ENCODE measurements at places on chromosomes 7 and 10. TPM values are rescaled to one million over a fixed set of nuclear protein-coding genes. Genes with fewer than 3 reads are reported as not detected.

ZNF853 gene
- polyA plus RNA-seq, result 13.3 TPM

NME8 gene
- 0.20 TPM for polyA plus RNA-seq

MCM10 gene
- polyA plus RNA-seq, result 11.5 TPM

ZFYVE27 gene
- polyA plus RNA-seq, result 40.2 TPM

ADRB1 gene
- polyA plus RNA-seq, result 0.08 TPM

GPNMB gene
- polyA plus RNA-seq, result 19.9 TPM

GHITM gene
- 163 TPM for polyA plus RNA-seq

PNLIP gene
- polyA plus RNA-seq, result not detected

C10orf95 gene
- 2.3 TPM for polyA plus RNA-seq

CTNNA3 gene
- 2.1 TPM for polyA plus RNA-seq

ANKRD61 gene
- 3.9 TPM for polyA plus RNA-seq

SEMA3D gene
- polyA plus RNA-seq, result 44.8 TPM

BMPER gene
- polyA plus RNA-seq, result 24.7 TPM

- DNase-seq, result no peak
Observed at GRCh38 chr7:25594122-25594521, 365.8 kb upstream of the NPVF start.

- DNase-seq, result no peak
Observed at GRCh38 chr7:143467724-143468123, 9.9 kb upstream of the TAS2R41 start.

GRCh38 chr7:113267885-113268284, 149.5 kb upstream of the SMIM30 start:
- DNase-seq, result no peak

DNA sequence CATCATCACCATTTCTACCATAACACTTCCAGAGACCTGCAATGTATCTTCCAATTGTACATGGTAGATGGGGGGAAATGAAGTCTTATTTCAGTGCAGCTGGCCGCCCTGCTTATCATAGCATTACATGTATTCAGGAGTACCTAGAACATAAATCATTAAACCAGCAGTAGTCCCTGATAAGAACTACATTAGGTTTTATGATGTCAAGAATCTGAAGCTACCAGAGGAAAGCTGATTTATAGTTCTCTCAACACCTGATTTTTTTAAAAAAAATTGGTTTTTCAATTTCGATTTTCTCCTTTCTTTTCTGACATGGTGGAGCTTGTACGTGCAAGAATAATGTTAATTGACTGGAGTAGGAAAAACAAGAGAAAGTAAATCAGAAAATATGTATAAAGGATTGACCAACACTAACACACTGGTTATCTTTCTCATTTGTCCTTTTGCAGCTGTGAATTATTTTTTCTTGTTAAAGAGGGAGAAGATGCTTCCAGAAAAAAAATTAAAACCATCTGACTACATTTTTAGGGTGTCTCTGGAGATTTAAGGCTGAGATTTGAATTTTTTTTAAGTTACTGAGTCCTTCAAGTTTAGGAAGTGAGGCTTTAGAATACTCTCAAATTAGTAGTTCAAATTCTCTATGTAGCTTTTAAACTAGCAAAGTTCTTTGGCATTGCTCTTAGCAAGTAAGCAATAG, 59.1 kb downstream of the CSTF2T start:
- DNase-seq, result no peak

DNA sequence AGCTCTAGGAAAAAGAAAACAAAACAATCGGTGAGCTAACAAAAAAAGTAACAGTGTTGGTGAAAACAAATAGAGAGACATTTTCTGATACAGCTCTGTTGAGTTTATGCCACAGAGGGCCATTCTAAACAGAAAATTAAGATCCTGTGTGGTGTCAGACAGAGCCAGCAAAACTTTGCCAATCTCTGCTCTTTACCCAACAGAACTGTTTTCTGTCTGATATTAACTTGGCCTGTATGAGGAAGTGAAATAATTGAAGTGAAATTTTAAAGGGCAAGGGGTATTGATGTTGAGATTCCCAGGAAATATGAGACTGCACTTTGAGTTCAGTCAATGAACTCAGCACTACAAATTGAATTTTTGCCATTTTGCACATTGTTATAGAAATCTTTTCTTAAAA, 101.0 kb downstream of the AOAH start:
- no peak for DNase-seq

DNA sequence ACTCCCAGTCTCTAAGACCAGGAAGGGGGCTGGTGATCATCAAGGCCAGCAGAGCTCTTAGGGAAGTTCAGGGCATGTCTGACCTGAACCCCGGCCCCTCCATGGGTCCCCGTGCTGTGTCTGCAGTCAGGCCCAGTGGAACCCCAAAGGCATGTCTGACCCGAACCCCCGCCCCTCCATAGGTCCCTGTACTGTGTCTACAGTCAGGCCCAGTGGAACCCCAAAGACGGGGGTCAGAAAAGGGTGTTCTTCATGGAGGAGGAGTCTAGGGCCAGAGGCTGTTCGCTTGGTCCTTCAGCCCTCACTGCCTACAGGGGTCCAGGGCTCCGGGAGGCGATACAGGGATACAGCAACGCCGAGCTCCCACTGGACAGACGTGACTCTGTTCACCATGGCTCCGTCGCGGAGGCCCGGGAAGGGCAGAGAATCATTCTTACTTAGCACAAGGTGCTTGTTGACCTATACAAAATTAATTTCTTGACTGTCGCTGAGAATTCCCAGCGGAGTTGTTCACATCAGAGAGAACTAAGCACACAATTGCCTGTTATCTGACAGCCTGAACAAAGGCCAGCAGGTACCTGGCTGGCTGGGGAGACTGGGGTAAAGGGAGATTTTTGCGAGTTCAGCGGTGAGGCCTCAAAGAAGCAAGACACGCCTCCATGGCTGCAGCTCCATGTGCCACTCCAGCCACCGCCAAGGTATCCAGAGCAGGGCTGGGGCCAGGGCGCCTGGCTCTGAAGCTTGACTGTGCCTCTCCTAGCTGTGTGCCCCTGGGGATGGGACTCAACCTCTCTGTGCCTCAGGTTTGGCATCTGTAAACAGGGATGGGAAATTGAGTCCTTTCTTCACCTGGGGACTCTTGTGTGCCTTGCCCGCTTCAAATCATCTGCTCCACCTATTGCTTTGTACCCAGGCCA, 26.8 kb downstream of the EN2 start:
- DNase-seq, result no peak

- DNase-seq, result no peak
Observed at GRCh38 chr10:11870461-11870780, 47.3 kb downstream of the PROSER2 start.

GRCh38 chr10:78351809-78352208, 318.1 kb downstream of the RPS24 start:
- DNase-seq, result no peak

DNA sequence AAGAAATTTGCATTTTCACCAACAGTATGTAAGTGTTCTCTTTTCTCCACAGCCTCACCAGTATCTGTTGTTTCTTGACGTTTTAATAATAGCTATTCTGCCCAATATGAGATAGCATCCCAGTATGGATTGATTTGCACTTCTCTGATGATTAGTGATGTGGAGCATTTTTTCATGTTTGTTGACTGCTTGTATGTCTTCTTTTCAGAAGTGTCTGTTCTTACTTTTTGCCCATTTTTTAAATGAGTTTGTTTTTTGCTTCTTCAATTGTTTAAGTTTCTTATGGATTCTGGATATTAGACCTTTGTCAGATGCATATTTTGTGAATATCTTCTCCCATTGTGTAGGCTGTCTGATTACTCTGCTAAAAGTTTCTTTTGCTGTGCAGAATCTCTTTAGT, 12.2 kb upstream of the TPK1 start:
- DNase-seq, result no peak

- no peak for DNase-seq
Observed at GRCh38 chr10:1228467-1228975, 172.3 kb downstream of the WDR37 start.

DNA sequence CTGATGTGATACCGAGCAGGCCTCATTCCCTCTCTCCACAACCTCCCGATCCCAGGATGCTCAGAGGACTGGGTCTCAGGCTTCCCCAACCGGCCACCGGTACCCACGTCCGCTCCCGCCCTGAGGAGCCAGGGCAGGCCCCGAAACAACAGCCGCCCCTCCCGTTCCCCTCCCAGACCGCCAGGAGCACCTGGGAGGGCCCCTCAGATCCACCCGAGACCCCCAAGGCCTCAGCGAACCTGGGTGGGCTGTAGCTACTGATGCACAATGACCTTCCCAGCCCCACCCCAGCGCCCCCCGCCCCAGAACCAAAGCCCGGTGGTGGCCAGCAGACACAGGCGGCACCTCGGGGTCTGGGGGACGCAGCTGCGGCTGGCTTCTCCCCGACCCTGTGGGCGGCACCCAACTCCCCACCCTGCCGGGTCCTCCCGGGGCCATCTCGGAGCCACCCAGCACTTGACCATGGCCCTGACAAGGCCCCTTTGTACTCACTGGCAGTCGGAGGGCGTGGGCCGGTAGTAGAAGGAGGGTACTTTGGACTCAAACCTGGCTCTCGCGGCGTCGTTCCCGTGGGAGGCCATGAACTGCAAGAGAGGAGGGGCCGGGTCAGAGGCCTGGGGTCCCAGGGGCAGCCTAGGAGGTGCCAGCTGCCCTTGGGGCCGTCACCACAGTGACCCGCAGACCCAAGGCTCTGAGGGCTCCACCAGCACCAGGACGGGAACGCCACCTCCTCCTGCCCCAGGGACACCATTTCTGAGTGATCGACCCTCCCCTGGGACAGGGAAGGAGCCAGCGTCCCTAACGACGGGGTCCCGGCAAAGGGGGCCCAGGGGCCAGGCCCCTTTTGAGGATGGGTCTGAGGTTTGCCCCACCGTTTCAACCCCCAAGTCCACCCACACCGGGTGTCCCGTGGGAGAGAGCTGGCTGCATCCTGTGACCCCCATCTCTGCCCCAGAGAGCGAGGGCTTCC, 28.1 kb downstream of the ADAP1 start:
- DNase-seq, result no peak

GRCh38 chr10:118544401-118544948, 51.0 kb downstream of the PRLHR start:
- no peak for DNase-seq

DNA sequence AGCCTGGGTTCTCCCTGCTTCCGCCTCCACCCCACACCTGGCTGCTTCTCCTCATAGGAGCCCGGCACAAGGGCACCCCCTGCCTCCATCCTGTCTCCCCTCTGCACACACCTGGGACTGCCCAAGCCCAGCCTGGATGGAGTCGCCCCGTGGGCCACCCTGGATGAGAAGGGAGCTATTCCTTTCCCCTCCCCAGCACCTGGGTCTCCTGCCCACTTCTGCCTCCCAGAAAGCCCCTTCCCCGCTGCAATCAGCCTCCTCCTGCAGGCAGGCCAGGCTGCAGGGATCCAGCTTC, 45.2 kb downstream of the ELFN1 start:
- no peak for DNase-seq

DNA sequence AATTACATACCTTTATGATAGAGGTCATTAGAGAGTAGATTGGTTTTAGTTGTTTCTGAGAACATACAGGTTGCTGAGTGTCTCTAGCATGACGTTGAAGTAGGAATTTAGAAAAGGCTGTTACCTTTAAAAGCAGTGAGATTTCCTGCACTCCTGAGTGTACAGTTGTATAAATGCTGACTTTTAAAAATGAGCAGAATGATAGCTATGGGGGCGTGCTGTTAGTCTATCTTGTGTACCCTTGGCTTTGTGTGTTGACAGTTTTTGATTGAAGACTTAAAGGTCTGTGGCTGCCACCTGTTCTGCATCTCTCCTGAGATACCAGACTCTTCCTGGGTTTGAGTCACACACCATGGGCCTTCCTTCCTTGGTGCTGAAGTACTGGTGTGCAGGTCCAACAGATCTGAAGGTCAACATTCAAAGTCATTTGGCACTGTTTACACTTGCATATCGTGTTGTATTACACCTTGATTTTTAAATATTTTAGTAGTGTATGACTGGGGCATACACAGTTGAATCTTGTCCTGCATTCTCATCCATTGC, 23.8 kb downstream of the DNAJB6 start:
- no peak for DNase-seq

DNA sequence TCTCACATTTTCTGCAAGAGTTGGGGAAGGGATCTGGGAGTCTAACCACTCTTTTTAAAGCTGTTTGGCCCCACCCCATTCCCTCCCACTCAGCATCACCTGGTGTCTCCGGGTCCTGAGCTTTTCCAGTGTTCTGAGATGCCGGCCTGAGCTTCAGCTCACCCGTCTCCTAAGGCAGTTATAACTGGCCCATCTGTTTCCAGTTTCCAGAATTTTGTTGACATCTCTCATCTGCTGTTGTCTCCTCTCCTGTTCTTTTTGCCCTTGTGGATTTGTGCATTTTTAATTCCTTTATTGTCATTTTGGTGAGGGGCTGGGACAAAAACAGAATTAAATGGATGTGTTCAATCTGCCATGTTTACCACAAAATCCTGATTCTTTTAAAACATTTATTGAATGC, 160.6 kb downstream of the C10orf105 start:
- DNase-seq, result no peak

- no peak for DNase-seq
Observed at GRCh38 chr7:101952355-101953247, 135.2 kb downstream of the CUX1 start.

DNA sequence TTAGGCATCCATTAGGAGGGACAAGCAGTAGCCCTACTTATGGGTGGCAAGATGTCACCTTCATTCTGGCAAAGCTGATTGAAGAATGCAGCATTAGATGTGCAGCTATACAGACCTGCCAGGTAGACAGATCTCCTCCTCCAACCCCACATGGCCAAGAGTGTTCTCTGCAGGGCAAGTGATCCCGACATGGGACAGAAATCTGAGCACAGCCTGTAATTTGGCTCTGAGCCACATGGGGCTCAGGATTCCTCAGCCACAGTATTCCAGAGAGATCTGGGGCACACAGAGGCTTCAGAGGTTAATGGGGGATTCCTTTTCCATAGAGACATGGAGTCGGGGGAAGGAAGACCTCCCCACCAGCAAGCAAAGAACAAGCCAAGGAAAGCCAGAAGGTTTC, 58.7 kb upstream of the GDF10 start:
- DNase-seq, result no peak

DNA sequence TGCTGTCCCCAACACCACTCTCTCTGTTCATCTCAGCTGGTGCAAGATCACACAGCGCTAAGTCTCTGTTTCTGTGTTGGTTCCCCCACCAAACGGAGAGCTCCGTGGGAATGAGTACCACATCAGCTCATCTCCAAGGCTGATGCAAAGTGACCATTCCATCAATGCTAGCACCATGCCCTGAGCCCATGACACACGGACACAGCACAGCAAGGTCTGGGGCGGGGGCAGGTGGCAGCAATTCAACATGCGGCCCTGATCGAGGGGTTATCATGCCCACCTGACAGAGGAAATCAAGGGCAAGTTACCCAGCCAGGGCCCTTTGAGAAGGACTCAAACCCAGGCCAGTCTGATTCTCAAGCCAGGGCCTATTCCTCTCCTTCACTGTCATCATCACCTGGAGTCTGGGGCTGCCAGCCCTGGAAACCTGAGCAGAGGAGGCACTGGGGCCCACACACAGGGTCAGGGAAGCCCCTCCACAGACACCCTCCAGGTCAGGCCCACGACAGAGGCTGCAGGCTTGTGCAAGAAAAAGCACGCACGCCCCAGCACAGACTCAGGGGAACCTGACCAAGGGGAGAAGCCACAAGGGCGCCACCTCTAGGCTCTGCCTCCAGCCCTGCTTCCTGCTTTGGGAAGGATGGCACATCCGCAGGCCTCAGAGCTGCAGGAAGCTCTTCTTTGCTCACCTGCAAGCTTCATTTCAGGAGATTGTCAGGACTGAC, 74.8 kb downstream of the GRID1 start:
- no peak for DNase-seq

- no peak for DNase-seq
Observed at GRCh38 chr10:48970654-48971053, 31.0 kb upstream of the LRRC18 start.

All from renal cortex interstitium (tissue), 15 donors.